Right lobe of liver (tissue), 6 donors: ENCODE measurements at places on chromosomes 12 and 14. TPM values are rescaled to one million over a fixed set of nuclear protein-coding genes. Genes with fewer than 3 reads are reported as not detected.

The AQP2 gene
- total RNA-seq = not detected

The LBHD2 gene
- total RNA-seq = not detected

The DPPA3 gene
- total RNA-seq = not detected

The LRRC9 gene
- total RNA-seq = not detected

The OR4E2 gene
- total RNA-seq = not detected

The SOCS2 gene
- 14.3 TPM for total RNA-seq

The KLRK1 gene
- total RNA-seq = 0.43 TPM

The LRTM2 gene
- not detected for total RNA-seq

The SPRYD3 gene
- total RNA-seq = 14.6 TPM

The KRT82 gene
- not detected for total RNA-seq
